B cell (primary cell): ENCODE measurements at places on chromosomes 6 and 20.

- DNase-seq: peak; percentile 10
These were observed 124.3 kb upstream of the CNR1 start for GRCh38 chr6:88290411-88290810.

GRCh38 chr6:14706378-14706929, 539.4 kb upstream of the JARID2 start:
- DNase-seq: no peak

DNA sequence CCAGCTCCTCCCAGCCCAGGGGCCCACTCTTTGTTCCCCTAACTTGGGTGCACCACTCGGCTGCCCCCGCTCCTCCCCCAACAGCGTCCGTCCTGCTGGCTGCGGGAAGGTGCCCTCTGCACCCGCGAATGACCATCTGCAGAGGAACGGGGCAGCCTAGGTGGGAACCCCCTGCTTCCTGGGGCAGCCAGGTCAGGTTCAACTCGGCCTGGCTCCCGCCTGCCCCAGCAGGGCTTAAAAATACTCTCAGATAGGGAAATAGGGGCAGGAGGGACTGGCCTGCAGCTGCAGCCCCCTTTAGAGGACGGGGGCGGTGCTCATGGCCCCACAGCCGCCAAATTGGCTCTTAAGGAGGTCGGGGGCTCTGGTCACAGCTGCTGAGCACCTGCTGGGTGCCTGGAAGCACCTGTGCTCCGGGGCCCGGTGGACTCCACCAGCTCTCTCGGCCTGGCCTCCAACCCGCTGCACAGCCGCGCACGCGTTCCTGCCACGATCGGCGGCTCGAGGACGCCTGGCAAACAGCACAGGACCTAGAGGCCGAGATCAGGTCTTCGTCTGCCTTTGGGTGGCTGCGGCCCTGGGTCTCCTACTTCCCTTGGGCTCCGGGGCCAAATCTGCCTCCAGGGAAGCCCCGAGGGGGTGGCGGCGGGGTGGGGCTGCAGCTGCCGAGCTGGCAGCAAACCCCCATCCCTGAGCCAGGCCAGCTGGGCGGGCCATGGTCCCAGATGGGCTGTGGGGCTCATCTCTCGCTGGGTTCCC, 700 bp upstream of the LAMA5 start:
- peak; percentile 56 for DNase-seq

DNA sequence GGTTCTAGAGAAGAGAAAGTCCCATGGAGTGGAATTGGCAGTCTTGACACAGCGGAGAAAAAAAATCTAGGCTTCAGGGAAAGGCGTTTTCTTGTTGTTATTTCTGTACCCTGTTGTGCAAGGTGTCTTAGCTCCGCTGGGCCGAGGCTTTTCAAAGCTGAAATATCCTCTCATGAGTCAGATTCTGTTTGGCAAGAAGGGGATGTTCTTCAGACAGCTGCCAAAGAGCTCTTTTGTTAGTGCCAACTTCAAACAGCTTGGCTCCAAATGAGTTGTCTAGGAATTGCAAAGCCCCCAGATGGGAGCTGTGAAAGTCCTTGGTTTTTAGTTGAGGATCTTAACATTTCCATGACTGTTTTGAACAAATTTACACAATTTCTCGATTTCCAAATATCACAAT, 45.6 kb downstream of the LRRN4 start:
- no peak for DNase-seq

DNA sequence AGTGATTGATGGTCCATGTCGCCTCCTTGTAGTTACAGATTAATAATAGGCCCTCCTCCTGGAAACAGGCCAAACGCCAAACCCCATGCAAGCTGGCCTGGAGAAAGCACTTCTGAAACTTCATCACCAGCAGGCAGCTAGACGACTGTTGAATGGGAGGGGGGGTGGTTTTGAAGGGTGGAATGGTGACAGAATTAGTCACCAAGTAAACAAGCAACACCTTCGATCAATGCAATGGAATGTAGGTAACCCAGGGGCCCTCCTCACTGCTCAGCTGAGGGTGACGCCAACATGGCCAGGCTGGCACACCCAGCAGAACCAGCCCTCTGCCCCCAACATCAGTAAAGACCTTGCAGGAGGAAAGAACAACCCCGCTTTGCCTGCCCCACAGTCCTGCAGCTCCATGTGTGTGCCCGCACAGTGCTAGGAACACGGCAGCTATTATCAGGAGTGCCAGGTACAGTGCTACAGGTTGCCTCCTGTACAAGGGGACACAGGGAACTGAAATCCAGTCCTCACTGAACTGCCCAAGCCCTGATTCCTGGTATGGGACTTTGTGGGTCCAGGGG, 2.7 kb downstream of the BCAS1 start:
- no peak for DNase-seq

DNA sequence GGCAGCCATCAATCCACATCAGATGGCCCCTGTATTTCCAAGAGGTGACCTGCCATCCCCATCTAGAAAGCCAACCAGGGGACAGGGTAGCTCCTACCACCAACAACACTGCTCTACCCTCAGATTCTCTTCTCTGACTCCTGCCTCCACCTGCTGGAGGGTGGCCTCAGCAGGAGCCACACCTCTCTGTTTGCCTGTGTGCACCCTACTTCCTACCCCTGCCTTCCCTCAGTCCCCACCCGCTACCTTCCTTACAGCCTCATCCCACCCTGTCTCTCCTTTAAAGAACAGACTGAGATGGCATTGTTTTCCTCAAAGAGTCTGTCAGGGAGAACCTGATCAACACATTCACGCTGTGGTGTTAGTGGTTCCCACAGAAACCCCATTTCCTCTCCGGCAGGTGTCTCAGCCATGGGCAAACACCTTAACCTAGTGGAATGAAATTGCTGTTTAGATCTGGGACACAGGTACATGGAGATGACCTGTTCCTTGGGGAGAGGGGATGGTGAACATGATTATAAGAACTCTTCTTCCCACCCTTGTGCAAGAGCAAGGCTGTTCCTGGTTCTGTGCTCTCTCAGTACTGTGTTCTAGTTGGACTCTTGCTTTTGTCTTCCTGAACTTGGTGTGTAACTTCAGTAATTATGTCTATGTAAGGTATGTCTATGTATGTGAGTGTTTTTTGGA, 1.8 kb downstream of the ENTPD6 start:
- DNase-seq: peak; percentile 31

DNA sequence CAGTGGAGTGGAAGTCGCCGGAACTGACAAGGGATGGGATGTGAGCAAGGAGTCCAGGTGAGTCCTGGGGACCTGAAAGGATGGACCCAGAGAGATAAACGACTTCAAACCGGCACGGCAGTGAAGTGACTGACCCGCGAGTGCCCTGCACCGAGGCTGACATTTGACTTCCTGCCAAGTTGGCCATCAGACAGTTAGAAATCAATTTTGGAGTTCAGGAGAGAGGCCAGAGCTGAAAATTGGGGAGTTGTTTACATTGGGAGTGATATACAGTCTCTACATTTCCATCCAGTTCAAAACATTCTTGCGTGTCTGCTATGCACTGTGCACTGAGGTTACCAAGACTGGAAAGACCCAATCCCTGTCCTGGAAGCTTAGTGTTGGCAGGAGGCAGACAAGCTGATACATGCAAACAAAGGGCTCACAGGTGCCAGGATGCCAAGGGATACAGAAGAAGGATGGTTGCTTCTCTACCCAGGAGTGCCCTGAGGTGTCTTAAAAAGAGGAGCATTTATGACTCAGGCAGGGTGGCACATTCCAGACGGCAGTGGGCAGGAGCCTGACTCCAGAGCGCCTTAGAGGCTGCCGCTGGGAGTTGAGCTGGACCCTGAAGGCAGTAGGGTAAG, 186.6 kb downstream of the MTHFD1L start:
- no peak for DNase-seq

DNA sequence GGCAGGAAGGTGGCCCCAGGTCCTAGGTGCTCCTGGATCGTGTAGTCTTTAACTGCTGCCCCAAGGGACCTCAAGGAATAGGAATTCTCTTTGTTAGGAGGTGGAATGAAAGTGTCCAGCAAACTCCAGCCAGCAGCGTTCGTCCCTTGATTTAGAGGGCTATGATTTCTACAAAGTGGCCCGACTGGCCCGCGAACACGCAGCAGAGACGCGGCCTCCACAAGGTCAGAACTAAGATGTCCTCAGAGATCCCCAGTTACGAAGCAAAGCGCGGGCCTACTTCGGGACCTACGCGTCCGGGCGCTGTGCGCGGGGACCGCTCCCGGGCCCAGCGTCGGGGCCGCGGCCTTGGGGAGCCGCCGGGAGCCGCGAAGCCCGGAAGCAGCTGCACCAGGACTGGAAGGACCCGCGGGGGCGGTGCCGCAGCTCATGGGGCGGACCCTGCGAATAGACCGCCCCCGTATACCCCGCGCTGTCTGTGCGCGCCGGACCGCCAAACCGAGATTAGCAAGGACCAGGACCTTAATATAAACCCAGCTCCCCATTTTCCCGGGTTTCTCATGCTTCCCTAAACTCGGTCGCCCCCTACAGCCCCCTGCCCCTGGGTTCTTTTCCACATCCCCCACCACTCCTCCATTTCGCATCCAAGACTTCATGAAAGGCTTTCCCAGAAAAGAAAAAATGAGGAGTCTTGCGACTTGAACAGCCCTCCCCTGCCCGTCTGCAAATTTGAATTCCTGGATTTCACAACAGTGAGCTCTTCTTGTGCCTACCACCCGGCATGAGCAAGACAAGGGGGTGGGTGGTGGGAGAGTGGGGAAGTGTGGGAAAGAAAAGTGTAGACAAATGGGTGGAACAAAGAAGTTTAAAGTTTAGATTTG, at the start of gene C6orf47:
C6orf47 (minus strand) TSS at position 398 of the 881 bp plus-strand sequence. CDS start 831 bp downstream, outside the sequence.
- DNase-seq: peak; percentile 83

DNA sequence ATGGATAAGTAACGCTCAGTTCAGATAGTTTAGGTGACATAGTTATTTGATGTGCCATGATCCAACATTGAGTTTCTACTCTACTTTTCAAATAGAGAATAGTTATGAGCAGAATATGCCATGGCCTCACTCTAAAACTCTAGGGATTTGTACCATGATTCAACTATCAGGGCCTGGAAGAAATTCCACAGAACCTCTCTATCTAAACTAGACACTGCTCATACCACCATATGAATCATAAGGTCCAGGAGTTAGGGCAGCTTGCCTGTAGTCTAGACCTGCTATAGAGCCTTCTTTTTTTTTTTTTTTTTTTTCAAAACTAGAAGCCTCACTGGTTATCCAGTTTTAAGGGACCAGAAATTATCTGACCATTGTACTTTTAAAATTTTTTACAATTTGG, 571.8 kb upstream of the IMPG1 start:
- DNase-seq: no peak

DNA sequence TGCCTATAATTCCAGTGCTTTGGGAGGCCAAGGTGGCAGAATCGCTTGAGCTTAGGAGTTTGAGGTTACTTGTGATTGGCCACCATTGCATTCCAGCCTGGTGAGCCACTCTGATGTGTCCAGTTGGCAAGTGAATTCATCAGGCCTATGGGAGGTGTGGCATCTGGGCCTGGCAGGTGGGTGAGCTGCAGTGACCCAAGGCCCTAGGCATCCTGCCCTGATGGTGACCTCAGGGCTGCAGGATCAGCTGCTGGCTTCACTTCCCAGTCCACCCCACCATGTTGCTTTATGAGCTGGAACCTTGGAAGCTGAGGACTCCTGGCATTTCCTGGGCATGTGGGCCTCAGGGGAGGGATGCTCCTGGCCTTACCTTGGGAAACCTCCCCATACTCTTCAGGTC, 20.5 kb downstream of the RSPH9 start:
- no peak for DNase-seq

GRCh38 chr6:26270903-26271667, 93.9 kb upstream of the BTN3A2 start:
- DNase-seq: peak; percentile 90

DNA sequence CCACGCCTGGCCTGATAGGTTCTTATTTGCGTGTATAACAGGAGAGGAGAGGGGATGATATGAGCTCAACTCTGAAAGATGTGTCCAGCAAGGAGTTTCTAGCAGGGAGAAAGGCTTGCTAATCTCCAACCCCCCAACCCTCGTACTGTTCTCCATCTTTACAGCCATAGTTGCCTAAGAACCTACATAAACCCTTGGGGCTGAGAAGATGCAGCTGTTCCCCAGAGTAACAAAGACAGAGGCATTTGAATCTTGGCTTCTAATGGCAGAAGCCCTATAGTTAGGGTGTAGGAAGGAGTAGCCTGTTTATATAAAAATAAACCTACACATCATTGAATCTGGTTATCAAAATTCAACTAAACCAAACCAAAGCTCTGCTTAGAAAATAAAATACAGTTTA, 631.4 kb upstream of the SLC35B3 start:
- DNase-seq: no peak

DNA sequence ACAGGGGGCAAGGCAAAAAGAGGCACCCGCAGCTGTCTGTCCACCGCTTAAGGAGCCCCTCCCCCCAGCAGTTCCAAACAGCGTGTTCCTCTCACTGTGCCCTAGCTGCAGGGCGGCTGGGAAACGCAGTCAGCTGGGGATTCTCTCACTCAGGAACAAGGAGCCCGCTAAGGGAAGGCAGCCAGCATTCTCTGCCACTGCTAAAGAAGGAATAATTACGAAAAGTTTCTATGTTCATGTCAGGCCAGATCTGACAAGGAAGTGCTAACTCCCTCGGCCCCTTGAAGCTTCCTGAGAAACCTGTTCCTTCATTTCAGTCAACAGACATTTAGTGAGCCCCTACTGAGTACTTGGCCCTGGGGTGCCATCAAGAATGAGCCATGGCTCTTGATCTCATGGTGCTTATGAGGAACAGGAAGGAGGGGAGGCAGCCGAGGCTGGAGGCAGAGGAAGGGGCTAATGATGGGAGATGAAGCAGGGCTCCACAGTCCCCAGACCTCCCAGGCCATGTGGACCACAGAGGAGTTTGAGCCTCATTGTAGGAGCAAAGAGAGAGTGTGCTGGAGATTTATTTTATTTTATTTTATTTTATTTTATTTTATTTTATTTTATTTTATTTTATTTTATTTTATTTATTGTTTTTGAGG, 101.7 kb upstream of the PMEPA1 start:
- DNase-seq: no peak

- DNase-seq: no peak
These were observed 8.6 kb downstream of the SRC start for GRCh38 chr20:37354210-37355195.

- peak; percentile 45 for DNase-seq
These were observed 17.6 kb upstream of the EZR start for GRCh38 chr6:158836625-158837311.

DNA sequence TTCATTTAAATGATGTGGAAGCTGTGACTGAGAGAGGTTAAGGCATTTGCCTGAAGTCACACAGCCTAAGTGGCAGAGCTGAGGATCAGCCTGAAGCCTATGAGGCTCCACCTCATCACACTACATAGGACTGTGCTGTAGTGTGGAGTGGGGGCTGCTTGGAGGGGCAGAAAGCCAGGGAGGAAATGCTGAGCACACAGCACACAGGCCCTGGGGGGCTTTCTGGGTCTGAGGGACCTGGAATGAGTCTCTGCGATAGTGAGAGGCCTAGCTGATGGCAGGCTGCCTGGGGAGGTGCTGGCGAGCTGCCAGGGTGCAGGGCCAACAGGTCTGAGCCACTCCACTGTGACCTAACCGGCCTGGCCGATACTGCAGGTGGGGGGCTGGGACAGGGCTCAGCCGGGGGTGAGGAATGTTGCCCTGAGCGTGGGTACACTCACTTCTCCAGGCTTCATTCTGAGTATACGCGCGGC, 2.2 kb upstream of the ARHGAP40 start:
- DNase-seq: no peak

DNA sequence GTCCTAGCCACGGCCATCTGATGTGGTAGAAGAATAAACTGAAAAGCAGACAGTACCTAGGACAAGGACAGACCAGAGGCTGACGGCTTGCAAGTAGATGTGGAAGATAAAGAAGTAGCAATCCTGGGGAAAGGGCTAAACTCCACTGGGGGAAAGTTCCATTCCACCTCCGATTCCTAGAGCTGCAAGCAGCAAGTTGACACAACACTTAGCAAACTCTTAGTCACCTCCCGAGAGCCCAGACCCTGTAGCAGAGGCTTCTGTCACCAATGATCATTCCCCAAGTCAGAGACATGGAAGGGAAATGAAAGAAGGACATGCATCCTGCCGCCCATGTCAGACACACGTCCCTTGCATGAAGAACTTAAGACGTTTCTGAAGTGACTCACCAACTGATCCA, 99.2 kb upstream of the RPS6KA2 start:
- DNase-seq: no peak
